ENCODE measurements at places on chromosomes 3 and 15.

GRCh38 chr3:62248734-62249483 is 124.4 kb downstream of the FEZF2 start:
- DNase-seq, result peak; percentile 17

DNA sequence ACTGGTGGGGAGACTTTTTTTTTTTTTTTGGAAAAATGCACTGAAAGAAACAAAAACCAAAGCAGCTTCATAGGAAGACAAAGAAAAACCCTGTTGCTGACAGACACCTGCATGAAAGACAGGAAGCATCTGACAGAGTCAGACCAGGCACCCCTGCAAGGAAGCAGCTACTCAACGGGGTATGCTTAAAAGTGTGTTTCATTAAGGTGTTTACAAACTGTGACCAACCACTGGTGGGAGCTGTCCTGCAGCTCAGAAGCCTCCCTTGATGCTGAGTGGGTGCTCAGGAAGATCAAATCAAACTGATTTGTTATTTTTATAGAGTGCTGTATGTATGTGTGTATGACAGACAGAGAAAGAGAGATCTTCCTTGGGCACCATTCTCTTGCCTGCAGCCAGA is 34.7 kb upstream of the AGBL1 start:
- no peak for DNase-seq

GRCh38 chr15:96276438-96277210 is 53.9 kb upstream of the NR2F2 start:
- no peak for DNase-seq

DNA sequence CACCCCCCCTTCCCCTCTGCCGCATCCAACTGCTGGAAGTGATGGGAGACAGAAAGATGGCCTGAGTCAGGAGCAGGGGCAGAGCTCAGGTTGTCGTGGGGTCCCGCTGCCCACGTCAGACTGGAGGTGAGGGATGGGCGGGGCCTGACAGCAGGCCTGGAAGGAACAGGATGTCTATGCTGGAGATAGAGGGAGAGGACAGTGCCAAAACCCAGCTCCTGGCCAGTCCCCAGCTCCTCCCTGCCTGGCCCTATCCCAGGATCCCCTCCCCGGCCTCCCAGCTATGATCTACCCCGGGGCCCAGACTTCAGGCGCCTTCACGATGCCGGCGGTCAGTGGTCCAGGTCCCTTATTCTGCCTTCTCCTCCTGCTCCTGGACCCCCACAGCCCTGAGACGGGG is at the start of gene LMAN1L:
Gene LMAN1L (plus strand): TSS at position 303 of the 400 bp plus-strand sequence. CDS start 20 bp downstream, at position 323.
- no peak for DNase-seq

- DNase-seq, result no peak
Measured at GRCh38 chr3:64073158-64073761, 50.0 kb upstream of the PSMD6 start.

All from NCI-H1930 (cell line).